ENCODE measurements at places on chromosomes 6 and 20.
A peak's percentile ranks its signal among the peaks of the same experiment; 100 is the strongest.

GRCh38 chr20:17925940-17926300 is 42.7 kb downstream of the SNX5 start:
- DNase-seq: no peak

- peak; percentile 36 for DNase-seq
Measured at GRCh38 chr6:156395276-156395675, 381.9 kb upstream of the ARID1B start.

DNA sequence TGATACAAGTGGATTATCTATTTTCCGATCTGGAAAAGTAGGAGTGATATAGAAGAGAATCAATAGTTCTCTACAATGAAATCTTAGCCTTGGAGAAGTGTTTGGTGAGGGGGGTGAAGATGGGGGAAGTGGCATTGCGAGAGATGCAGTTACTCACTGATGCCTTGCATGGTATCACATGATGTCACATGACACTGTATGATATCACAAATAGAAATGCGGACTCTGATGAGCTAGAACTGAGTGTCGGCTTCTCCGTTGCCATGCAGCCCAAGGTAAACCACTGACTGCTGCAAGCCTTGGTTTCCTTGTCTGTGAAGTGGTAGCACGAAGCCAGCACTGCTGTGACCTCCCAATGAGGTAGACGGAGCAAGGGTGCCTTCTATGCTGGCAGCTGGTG is 403.3 kb upstream of the AGPAT4 start:
- no peak for DNase-seq

- no peak for DNase-seq
Measured at GRCh38 chr20:35307666-35308653, 15.7 kb upstream of the FAM83C start.

- DNase-seq: peak; percentile 10
Measured at GRCh38 chr6:90940812-90941481, 354.1 kb upstream of the MAP3K7 start.

DNA sequence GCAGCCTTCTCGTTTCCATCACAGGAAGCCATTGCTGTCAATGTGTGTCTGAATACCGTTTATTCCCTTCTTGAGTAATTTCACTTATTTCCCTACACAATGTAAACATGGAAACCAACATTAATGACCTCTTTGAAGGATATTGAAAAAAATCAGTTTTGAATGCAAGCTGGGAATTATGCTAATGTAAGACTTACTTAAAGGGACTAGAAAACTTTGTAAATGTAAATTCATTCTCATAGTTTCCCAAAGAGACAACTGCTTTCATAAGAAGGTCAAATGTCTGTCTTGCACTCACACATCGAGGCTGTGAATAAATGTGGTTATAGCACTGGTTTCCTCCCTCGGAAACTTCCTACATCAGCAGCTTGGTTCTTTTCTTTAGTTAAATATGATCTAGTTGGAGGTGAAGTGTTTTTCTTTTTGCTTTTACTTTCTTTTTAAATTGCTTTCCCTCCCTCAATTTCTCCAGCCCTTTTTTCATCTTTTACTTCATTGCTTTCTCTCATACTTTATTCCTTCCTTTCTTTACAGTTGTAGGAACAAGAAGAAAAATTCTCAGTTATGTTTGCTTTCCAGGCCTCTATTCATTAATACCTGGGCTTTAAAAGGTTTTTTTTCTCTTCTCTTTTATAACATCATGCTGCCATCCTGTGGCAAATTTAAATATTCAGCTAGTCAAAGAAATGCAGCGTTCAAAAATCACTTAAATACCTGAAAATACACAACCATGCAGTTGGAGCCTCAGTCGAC is 108.3 kb downstream of the TNFAIP3 start:
- no peak for DNase-seq

DNA sequence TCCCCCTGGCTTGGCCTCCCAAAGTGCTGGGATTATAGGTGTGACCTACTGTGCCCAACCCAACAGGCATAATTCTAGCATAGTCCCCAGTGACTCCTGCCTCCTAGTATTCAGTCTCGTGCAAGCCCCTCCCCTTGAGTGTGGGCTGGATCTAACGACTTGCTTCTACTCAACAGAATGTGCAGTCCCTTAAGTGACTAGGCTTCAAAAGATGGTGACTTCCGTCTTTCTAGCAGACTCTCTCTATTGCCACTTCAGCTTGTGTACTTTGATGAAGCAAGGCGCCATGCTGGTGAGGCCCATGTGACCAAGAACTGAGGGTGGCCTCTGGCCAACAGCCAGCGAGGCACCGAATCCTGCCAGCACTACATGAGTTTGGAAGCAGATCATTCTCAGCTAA is 109.6 kb upstream of the TRAF3IP2 start:
- DNase-seq: no peak

DNA sequence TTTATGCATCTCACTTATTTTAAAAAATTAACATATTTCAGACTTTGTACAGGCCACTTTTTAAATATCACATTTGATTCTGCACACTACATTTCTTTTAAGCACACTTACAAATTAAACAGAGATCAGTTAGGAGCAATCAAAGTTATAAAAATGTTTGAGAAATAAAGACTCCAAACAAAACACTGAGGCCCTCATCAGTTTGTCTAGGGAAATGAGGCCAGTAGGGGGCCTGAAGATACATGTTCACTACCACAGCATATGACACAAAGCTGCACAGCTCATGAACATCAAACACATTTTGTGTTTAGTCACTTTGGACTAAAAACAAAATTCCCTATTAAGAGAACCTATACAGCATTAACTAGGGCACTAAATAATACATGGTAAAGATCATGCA is 180.5 kb downstream of the PDE7B start:
- no peak for DNase-seq

- no peak for DNase-seq
Measured at GRCh38 chr20:48758206-48758820, 69.5 kb downstream of the PREX1 start.

DNA sequence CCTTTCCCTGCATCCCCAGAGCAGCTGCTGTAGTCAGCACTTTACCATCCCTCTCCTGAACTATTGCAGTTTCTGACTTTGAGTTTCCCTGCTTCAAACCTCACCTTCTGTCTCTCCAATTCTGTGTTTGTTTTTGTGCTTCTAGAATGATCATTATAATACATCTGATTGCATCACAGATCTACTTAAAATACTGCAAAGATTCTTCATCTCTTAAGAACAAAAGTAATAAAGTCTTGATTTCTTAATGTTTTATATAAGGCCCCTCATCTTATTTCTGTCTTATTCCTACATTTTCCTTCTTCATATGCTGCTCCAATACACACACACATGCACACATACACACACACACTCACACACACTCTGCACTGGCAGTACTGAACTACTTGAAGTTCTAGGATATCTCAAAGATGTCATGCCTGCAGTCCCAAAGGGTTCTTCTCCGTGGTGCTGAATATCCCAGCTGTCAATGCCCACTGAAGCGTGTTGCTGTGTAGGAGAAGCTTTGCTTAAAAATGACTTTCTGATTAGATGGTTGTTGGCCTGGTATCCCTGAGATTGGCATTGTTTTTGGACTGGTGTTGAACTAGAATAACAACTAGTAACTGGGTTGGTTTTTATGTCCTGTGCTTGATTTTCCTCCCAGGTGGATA is 97.2 kb downstream of the MAP3K4 start:
- no peak for DNase-seq

DNA sequence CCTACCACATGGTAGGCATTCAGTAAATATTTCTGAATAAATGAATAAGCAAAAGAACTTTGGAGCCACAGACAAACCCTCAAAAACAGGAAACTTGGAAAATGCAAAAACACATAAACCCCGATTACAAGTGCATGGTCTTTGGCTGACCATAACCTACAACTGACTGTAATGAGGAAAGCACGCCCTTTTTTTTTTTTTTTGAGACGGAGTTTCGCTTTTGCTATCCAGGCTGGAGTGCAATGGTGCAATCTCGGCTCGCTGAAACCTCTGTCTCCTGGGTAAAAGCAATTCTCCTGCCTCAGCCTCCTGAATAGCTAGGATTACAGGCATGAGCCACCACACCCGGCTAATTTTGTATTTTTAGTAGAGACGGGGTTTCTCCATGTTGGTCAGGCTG is 11.9 kb upstream of the LATS1 start:
- DNase-seq: no peak

- DNase-seq: peak; percentile 50
Measured at GRCh38 chr6:5851261-5851757, 155.4 kb downstream of the NRN1 start.

GRCh38 chr20:19921284-19921793 is 95.8 kb upstream of the NAA20 start:
- DNase-seq: no peak

GRCh38 chr6:16769131-16769985 is 8.1 kb upstream of the ATXN1 start:
- DNase-seq: peak; percentile 18

- no peak for DNase-seq
Measured at GRCh38 chr20:49256261-49256660, 21.6 kb downstream of the ZNFX1 start.

GRCh38 chr20:38724626-38725147 is 401 bp downstream of the SLC32A1 start:
- no peak for DNase-seq

- DNase-seq: no peak
Measured at GRCh38 chr6:74065705-74066104, 369.7 kb downstream of the CD109 start.

DNA sequence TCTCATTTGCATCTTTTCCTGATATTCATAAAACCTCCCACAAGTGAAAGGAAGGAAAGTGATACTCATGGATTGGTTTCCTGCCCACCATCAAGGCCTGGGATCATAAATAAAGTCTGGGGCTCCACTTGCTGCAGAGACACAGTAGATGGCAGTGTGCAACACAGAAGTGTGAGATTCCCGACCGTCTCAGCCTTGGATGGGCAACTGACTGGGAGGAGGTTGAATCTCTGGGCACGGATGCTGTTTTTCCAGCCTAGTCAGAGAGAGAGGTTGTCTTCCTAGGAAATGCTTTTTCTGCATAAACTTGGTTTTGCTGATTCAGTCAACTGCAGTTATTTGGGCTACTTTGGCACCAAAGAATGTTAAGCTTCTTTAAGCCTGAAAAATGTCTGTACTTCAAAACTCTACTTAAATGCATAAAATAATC is 9.9 kb upstream of the RFPL4B start:
- DNase-seq: no peak

DNA sequence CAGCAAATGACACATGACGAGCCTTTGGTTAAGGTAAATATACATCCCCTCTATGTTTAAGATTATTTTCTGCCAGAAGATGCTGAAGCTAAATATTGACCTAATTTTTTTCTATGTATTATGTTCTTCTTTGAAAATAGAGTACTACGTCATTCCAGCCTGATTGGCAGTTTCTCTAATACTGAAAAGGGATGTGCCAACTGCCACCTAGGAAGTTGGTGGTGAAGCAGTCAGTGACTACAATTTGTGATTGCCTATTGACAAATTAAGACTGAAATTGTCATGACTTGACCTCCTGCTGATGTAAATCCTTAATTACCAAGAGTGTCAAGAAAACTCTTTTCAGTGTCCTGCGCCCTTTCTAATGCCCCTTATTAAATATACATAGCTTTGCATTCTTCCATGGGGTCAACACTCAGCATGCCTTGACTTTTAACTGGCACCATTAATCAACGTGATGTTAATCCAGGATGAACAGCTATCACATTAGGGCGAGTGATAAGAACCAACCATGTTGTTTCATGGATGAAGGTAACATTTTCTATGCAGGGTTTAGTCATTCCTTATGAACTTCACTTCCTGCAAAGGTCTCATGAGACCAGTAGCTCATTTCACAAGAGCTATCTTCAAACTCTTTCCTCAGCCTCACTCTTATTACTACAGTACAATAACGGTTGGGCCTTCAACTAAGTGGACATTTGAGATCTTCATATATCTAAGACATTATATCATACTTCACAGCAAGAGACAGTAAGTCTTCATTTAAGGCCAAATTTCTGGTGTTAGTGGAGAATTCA is 22.5 kb upstream of the SGK1 start:
- no peak for DNase-seq

DNA sequence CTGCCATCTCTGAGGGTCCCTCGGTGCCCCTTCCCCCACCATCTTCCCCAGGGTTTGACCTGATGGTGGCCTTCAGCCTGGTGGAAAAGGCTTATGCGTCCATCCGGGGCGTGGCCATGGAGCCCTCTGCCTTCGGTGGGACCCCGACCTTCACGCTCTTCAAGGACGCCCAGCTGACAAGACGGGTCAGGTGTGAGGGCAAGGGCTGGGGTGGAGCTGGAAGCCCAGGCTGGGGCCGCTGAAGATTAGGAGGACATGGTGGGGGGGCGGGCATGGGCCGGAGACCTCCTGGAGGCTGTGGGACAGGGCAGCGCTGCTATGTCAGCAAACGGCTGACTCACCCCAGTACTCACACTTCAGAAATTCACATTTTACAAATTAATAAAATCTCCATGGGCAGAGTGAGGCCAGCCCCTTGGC is 23.5 kb downstream of the COL20A1 start:
- DNase-seq: no peak

DNA sequence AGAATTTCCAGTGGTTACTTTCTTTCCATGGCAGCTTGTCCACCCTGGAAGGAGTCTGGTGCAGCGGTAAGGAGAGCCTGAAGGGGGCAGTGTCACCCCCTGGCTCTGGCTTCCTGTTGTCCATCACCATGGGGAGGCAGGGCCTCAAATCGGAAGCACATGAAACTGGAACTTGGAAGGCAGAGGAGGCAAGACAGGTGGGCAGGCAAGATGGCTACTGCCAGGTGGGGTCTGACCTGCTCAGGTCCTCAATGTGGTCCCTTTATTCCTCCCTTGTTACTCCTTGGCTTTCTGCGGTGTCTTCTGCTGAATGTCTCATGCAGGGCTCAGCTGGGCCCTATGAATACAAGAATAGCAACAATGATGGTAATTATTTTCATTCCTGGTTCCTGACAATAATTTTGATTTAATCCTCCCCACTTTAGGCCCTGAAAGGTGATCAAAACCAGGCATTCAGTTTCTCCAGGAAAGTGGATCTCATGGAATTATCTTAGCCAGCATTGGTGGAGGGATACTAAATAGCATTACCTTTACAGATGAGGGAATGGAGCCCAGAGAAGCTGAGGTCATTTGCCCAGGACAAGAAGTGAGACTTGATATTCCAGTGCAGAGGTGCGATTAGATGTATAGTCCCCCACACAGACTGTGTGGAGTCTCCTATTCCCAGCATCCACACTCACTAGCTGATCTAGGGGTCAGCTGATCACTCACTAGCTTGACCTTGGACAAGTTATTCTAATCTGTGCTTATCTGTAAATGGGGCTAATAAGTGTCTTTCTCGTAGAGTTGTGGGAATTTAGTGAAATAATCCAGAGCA is 17.6 kb upstream of the SNAI1 start:
- no peak for DNase-seq

GRCh38 chr6:162772466-162772865 is 44.7 kb downstream of the PACRG start:
- DNase-seq: no peak

- no peak for DNase-seq
Measured at GRCh38 chr6:22582417-22583205, 13.2 kb downstream of the HDGFL1 start.

- DNase-seq: no peak
Measured at GRCh38 chr6:117373211-117373813, 52.4 kb downstream of the ROS1 start.

GRCh38 chr6:37732688-37733087 is 35.0 kb upstream of the MDGA1 start:
- no peak for DNase-seq

- no peak for DNase-seq
Measured at GRCh38 chr6:66628917-66629316, 921.9 kb upstream of the EYS start.
